Foreskin fibroblast (primary cell): ENCODE measurements at places on chromosomes 1 and 21.

- no peak for DNase-seq
Measured at GRCh38 chr1:54485416-54485815, 62.6 kb upstream of the ACOT11 start.

DNA sequence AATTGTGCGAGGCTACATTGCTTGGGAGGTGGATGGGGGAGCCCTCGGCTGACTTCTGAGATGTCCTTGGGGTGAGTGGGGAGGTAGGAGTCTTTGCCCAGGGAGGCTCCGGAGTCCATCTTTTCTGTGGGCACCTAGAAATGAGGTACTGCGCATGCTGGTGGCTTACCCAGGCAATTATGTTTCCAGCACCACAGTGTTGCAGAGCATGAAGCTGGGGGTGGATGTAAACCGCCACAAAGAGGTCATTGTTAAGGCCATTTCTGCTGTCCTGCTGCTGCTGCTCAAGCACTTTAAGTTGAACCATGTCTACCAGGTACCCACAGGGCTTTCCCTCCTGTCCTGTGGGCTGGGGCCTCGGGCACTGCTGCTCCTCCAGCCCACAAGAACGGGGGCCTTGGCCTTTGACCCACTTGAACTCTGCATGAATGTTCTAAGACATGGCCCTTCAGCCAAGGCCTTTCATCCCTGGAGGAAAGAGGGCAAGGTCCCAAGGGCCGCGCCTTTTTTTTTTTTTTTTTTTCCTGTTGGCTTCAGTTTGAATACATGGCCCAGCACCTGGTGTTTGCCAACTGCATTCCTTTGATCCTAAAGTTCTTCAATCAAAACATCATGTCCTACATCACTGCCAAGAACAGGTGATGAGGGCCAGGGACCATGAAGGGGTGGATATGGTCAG is 14.6 kb downstream of the STRIP1 start:
- DNase-seq: no peak

GRCh38 chr1:178632653-178633052 is 92.4 kb upstream of the RALGPS2 start:
- no peak for DNase-seq

DNA sequence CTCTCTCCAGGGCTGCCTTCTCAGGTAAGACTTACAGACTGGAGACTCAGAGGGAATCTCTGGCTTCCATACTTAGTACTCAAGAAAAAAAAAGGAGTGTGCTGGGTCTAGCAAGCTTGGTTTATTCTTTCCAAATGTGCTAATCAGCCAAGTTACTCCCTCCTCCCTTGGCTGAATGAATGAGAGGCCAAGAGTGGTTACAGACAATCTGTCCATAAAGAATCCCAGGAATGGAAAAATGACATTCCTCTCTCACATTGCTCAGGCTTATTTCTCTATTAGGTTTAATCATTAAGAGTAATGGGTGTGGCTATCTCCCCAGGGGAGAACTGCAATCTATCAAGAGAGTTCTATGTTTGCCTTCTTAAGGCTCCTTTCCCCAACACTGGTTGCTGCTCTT is 547.3 kb upstream of the PLXNA2 start:
- DNase-seq: peak; percentile 10

- DNase-seq: no peak
Measured at GRCh38 chr1:78237364-78237916, 191.7 kb downstream of the GIPC2 start.
